ENCODE measurements at places on chromosomes 2 and 18. TPM values are rescaled to one million over a fixed set of nuclear protein-coding genes. Genes with fewer than 3 reads are reported as not detected.

ADGRF3 gene
- total RNA-seq = 2.0 TPM

- H3K4me1 ChIP-seq = no peaks in the 10 kb centered on the region
- H3K4me3 ChIP-seq = no peak overlapping the region
- H3K27ac ChIP-seq = no peak overlapping the region
- no peak for DNase-seq
- H3K27me3 ChIP-seq = peaks cover 7% of the 10 kb centered on the region
Observed at GRCh38 chr18:51211552-51211951, 14.1 kb upstream of the MEX3C start.

ERBB4 gene
- total RNA-seq = 43.8 TPM

- peaks cover 3% of the 10 kb centered on the region for H3K27me3 ChIP-seq
- no peaks in the 10 kb centered on the region for H3K36me3 ChIP-seq
- H3K4me1 ChIP-seq = peaks cover 1% of the 10 kb centered on the region
- H3K27ac ChIP-seq = no peak overlapping the region
Observed at GRCh38 chr2:223020971-223021675, 30.9 kb upstream of the KCNE4 start.

GRCh38 chr2:205750797-205751196 lies 68.5 kb downstream of the NRP2 start:
- H3K27me3 ChIP-seq = peaks cover 6% of the 10 kb centered on the region
- DNase-seq = no peak
- H3K4me3 ChIP-seq = no peak overlapping the region
- H3K36me3 ChIP-seq = no peaks in the 10 kb centered on the region
- H3K4me1 ChIP-seq = peaks cover 22% of the 10 kb centered on the region

TMEM247 gene
- not detected for total RNA-seq

DNA sequence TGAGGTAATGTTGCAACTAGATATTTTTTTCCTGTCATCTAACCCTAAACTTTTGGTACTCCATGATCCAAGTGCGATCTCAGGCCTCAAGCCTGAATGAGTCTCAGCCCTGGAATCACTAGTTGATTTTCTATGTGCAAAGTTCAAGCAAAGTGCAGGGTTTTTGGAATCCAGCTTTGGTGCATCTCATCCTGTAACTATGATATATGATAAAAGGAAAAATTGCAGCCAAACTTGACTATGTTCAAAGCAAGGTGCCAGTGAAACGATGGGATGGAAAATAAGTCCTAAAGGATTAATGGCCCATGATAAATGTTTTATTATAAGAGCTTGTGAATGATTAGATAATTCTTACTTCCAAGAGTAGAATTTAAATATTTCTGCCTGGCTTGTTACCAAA lies 78.9 kb upstream of the NT5C1B start:
- H3K36me3 ChIP-seq = peaks cover 1% of the 10 kb centered on the region
- no peaks in the 10 kb centered on the region for H3K4me1 ChIP-seq
- H3K27me3 ChIP-seq = no peaks in the 10 kb centered on the region
- H3K4me3 ChIP-seq = no peak overlapping the region

DLGAP1 gene
- 16.7 TPM for total RNA-seq

GRCh38 chr2:118834901-118835745 lies 12.3 kb downstream of the EN1 start:
- no peaks in the 10 kb centered on the region for H3K36me3 ChIP-seq
- H3K4me1 ChIP-seq = peaks cover 11% of the 10 kb centered on the region
- DNase-seq = no peak
- H3K4me3 ChIP-seq = peak overlapping the region; percentile 72
- no peak overlapping the region for H3K27ac ChIP-seq

DNA sequence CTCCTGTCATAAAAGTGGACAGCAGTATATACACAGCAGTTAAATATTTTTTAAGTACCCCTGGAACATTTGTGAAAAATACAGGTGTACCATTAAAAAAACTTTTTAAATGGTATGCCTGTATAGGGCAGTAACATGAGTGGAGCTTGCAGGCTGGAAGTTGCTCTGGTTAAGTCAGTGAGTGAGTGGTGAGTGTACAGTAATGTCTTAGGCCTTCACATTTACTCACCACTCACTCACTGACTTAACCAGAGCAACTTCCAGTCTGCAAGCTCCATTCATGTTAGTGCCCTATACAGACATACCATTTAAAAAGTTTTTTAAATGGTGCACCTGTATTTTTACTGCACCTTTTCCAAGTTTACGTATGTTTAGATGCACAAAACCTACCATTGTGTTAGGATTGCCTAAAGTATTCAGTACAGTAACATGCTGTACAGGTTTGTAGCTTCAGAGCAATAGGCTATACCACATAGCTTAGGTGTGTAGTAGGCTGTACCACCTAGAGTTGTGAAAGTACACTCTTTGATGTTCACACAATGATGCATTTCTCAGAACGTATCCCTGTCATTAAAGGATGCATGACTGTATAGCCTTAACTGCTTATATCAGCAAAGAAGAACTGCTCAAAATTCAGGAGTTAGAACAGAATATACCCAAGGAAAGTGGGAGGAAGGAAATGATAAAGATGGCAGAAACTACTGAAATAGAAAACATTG lies 112.6 kb downstream of the EHBP1 start:
- peaks cover 2% of the 10 kb centered on the region for H3K36me3 ChIP-seq
- H3K27ac ChIP-seq = no peak overlapping the region
- peaks cover 18% of the 10 kb centered on the region for H3K4me1 ChIP-seq
- H3K4me3 ChIP-seq = no peak overlapping the region
- no peaks in the 10 kb centered on the region for H3K27me3 ChIP-seq
- no peak for DNase-seq

- H3K27me3 ChIP-seq = no peaks in the 10 kb centered on the region
- no peaks in the 10 kb centered on the region for H3K36me3 ChIP-seq
- DNase-seq = no peak
- peaks cover 20% of the 10 kb centered on the region for H3K4me1 ChIP-seq
- H3K4me3 ChIP-seq = no peak overlapping the region
Observed at GRCh38 chr18:62788876-62789275, 73.5 kb downstream of the PHLPP1 start.

- no peak for DNase-seq
- no peaks in the 10 kb centered on the region for H3K36me3 ChIP-seq
- H3K4me3 ChIP-seq = no peak overlapping the region
- peaks cover 3% of the 10 kb centered on the region for H3K4me1 ChIP-seq
- peaks cover 33% of the 10 kb centered on the region for H3K27me3 ChIP-seq
Observed at GRCh38 chr2:171515672-171516298, 6.5 kb upstream of the CYBRD1 start.

RIT2 gene
- not detected for total RNA-seq

MYOM1 gene
- total RNA-seq = 1.1 TPM

DIPK1C gene
- total RNA-seq = not detected

ALLC gene
- 0.16 TPM for total RNA-seq

GRCh38 chr2:236180076-236180816 lies 12.1 kb upstream of the GBX2 start:
- no peaks in the 10 kb centered on the region for H3K36me3 ChIP-seq
- H3K27ac ChIP-seq = peak overlapping the region; percentile 27
- DNase-seq = no peak
- H3K4me1 ChIP-seq = peaks cover 9% of the 10 kb centered on the region
- H3K4me3 ChIP-seq = no peak overlapping the region
- H3K27me3 ChIP-seq = peaks cover 56% of the 10 kb centered on the region

GRCh38 chr2:130300258-130300969 lies 42.3 kb upstream of the IMP4 start:
- DNase-seq = no peak
- H3K36me3 ChIP-seq = no peaks in the 10 kb centered on the region
- H3K27me3 ChIP-seq = peaks cover 27% of the 10 kb centered on the region

GRCh38 chr2:229712136-229712535 lies 2.2 kb downstream of the DNER start:
- no peak overlapping the region for H3K27ac ChIP-seq
- no peak for DNase-seq
- peaks cover 77% of the 10 kb centered on the region for H3K27me3 ChIP-seq
- no peak overlapping the region for H3K4me3 ChIP-seq
- H3K4me1 ChIP-seq = peaks cover 4% of the 10 kb centered on the region

- no peak overlapping the region for H3K27ac ChIP-seq
- no peak overlapping the region for H3K4me3 ChIP-seq
- peaks cover 8% of the 10 kb centered on the region for H3K4me1 ChIP-seq
- H3K27me3 ChIP-seq = peaks cover 4% of the 10 kb centered on the region
- H3K36me3 ChIP-seq = no peaks in the 10 kb centered on the region
Observed at GRCh38 chr2:238868067-238868524, 20.2 kb downstream of the TWIST2 start.

GRCh38 chr2:230267556-230267955 lies 42.0 kb downstream of the SP140 start:
- H3K27me3 ChIP-seq = no peaks in the 10 kb centered on the region
- H3K4me1 ChIP-seq = no peaks in the 10 kb centered on the region
- H3K27ac ChIP-seq = no peak overlapping the region
- H3K36me3 ChIP-seq = no peaks in the 10 kb centered on the region

MROH2A gene
- total RNA-seq = not detected

RPS27A gene
- 807 TPM for total RNA-seq

GRCh38 chr2:127706215-127706990 lies 5.1 kb downstream of the SFT2D3 start:
- H3K4me3 ChIP-seq = no peak overlapping the region
- peaks cover 21% of the 10 kb centered on the region for H3K36me3 ChIP-seq
- no peaks in the 10 kb centered on the region for H3K27me3 ChIP-seq
- no peak overlapping the region for H3K27ac ChIP-seq
- peaks cover 11% of the 10 kb centered on the region for H3K4me1 ChIP-seq
- no peak for DNase-seq

GRCh38 chr18:77754475-77755044 lies 504.9 kb downstream of the GALR1 start:
- no peaks in the 10 kb centered on the region for H3K36me3 ChIP-seq
- H3K27ac ChIP-seq = no peak overlapping the region
- DNase-seq = no peak
- no peak overlapping the region for H3K4me3 ChIP-seq
- peaks cover 26% of the 10 kb centered on the region for H3K27me3 ChIP-seq

DNA sequence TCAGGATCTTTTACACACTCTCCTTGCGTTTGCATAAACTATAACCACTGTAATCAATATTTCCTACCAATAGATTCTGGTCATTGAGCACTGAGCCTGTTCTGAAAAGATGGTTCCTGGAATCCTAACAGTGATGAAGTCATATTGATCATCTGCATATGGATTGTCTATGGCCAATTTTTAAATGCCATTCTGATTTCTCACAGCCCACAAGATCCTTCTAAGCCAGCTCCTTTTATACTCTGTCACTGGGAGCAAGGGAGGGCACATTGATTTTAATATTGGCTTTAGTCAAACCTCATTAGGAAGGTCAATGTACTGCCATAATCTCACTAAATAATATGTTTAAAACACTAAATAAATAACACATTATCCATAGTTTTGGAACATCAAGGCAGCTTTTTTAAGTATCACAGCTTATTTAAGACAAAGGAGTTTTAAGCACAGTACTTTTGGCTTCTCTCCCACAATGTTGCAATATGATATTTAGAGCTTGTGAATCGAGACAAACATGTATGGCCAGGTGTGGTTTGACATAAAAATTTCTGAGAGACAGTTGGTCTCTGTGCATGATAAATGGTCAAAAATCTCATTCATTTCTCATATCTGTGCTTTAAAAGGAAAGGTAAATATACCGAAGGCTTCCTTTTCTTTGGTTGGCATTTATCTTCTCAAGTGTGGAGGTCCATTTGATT lies 267.3 kb downstream of the MTX2 start:
- peaks cover 13% of the 10 kb centered on the region for H3K27me3 ChIP-seq
- no peaks in the 10 kb centered on the region for H3K36me3 ChIP-seq
- no peak overlapping the region for H3K27ac ChIP-seq

- peaks cover 4% of the 10 kb centered on the region for H3K27me3 ChIP-seq
- H3K27ac ChIP-seq = no peak overlapping the region
- H3K36me3 ChIP-seq = no peaks in the 10 kb centered on the region
- no peaks in the 10 kb centered on the region for H3K4me1 ChIP-seq
Observed at GRCh38 chr2:9782197-9782719, 61.0 kb upstream of the TAF1B start.

ANKMY1 gene
- 29.0 TPM for total RNA-seq

CHRND gene
- not detected for total RNA-seq

GRCh38 chr2:180385601-180386201 lies 378.6 kb upstream of the CWC22 start:
- no peaks in the 10 kb centered on the region for H3K36me3 ChIP-seq
- no peaks in the 10 kb centered on the region for H3K27me3 ChIP-seq
- peaks cover 1% of the 10 kb centered on the region for H3K4me1 ChIP-seq
- no peak overlapping the region for H3K4me3 ChIP-seq
- no peak for DNase-seq

CD28 gene
- total RNA-seq = not detected

DNA sequence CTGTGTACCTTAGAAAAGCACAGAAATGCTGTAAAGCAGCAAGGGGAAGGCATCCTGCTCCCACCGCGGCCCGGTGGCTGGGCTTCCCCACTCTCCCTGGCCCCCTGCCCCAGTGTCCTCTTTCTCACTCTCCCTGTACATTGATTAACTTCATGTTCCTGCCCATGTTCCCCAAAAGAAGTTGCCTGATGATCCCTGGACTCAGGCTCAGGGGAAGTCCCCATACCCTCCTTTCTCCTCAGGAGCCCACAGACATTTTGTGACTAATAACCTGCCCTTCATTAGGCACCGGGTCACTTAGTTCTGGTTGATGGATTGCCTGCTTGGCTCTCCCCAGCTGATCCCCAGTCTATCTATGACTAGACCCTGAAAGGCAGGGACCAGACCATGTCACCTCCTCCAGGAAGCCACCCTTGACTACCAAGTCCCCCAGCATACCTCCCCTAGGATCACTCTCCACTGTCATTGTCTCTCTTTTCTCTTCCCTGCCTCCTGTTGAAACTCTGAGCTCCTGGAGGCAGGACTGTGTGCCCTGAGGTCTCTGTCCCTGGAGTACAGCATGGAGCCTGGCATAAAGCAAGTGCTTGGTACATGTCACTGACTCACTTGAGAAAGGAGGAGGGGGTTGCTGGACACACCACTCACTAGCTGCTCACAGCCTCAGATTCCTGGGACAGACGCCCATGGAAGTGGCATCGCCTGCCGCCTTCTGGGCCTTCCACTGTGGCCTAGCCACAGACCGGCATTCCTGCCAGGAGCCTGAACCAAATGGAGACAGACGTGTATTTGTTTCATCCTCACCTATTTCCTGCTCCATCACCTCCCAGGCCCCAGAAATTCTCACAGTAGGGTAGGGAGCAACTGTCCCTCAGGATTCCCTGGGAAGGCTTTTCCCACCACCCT lies 13.5 kb downstream of the MALL start:
- H3K4me1 ChIP-seq = peaks cover 5% of the 10 kb centered on the region
- H3K36me3 ChIP-seq = no peaks in the 10 kb centered on the region
- H3K27me3 ChIP-seq = no peaks in the 10 kb centered on the region

GAL3ST2 gene
- 0.51 TPM for total RNA-seq

GRCh38 chr2:203750346-203751068 lies 44.1 kb downstream of the CD28 start:
- H3K4me1 ChIP-seq = no peaks in the 10 kb centered on the region
- H3K27me3 ChIP-seq = no peaks in the 10 kb centered on the region
- no peaks in the 10 kb centered on the region for H3K36me3 ChIP-seq
- no peak overlapping the region for H3K27ac ChIP-seq
- H3K4me3 ChIP-seq = no peak overlapping the region
- DNase-seq = no peak
